AG09319 (cell line): ENCODE measurements at places on chromosomes 1 and 21.

- DNase-seq = no peak
Observed at GRCh38 chr1:113545626-113546025, 155.3 kb downstream of the MAGI3 start.

DNA sequence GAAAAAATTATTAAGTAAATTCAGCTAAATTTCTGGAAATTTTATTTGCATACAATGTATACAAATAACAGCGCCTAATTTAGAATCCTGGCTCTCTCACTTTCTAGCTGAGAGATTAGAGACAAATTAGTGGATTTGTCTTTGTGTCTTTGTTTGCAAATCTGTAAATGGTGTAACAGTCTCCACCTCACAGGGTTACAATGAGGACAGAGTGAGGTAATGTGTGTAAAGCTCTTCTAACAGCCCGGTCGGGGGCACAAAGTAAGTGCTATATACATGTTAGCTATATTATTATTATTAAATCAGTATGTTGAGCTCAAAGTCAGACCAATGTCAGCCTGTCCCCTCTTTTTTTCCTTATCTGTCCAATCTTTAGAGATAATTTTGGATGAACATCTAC, 5.0 kb upstream of the ADAMTSL4 start:
- no peak for DNase-seq

DNA sequence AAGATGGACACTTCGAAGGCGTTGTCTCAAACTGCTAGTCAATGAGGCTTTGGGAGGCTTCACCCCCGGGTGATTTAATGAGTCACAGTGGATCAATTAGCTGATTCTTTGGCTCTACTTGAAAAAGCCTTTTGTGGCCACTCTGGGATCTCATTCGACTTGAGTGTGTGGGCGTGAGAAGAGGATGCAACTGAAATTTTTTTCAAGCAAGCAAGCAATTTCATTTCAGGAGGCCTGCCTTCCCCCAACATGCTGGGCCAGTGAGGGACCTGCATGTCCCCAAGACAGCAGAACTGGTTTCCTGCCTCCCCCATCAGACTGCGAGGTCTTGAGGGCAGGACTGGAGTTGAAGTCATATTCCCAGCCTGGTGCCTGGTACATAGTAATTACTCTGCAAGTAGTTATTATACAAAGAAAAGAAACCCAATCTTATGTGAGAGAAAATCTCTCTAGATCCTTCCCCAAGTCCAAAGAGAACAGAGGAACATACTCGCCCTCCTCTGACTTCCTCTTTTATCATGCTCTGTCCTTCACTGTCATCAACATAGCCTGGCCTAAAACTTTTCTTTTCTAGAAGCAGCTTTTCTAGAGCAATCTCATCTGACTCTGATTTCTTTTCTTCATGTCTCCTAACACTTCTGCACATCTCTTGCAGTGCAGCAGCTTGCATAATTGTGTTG, 22.7 kb downstream of the SYT6 start:
- DNase-seq = no peak

DNA sequence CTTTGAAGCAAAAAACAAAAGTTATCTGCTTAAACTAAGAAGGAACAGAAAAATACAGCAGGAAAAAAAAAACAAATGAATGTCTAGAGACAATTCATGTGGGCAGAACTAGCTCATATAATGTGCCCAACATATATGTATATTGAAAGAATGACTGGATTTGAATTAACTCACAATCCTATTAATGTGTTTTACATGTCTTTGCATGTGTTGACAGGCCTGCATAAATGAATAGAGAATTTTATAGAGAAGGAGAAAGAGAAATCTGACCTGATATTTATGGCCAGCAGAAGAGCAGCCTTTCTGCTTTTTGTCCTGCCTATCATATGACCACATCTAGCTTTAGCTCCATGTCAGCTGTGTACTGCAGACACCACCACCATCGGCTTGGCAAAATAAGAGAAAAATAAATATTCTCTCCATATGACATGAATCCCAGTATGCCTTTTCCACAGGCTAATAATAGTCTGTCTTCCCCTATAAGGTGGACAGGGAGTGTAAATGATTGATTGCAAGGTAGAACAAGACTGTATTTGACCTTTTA, 171.5 kb upstream of the PALMD start:
- DNase-seq = no peak

- no peak for DNase-seq
Observed at GRCh38 chr21:27061770-27062169, 94.9 kb upstream of the ADAMTS5 start.

GRCh38 chr1:85571828-85572227, 8.7 kb upstream of the CCN1 start:
- DNase-seq = no peak

GRCh38 chr1:13535227-13535626, 21.4 kb upstream of the LRRC38 start:
- no peak for DNase-seq

- DNase-seq = no peak
Observed at GRCh38 chr1:87023326-87023725, 108.9 kb downstream of the HS2ST1 start.

GRCh38 chr1:10621906-10622305, 147.2 kb downstream of the PEX14 start:
- DNase-seq = no peak

- no peak for DNase-seq
Observed at GRCh38 chr1:150925080-150925479, 1.1 kb upstream of the SETDB1 start.

GRCh38 chr1:28592321-28593071, 431 bp downstream of the RAB42 start:
- DNase-seq = no peak

DNA sequence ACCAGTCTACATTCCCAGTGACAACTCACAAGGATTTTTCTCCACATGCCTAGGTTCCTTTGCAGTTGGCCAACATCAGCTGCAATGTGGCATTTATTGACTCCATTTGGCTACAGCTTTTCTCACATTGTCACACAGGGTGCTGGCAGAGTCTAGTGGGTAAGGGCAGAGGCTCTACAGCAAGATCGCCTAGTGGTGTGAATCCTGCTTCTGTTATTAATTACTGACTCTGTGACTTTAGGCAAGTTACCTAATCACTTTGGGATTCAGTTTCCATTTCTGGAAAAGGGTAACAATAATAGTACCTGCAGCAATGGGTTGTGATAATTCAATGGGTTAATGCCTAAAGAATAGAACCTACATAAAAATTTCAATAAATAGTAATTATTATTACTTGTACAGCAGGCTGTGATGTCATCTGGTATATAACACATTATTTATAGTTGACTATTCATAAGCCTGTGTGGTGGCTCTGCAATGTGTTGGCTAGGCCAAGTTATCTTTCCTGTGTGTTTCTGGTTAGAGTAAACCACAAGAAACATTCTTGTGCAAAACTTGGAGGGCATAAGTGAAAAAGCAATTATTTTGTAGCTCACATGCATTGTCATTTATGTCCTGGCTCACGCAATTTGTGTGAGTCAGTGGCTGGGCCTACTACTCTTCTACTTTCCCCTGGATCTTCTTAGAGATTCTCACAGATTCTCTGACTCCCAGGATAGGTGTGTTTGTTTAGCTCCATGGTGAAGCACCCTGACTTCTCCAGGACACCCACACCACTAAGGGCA, 59.5 kb downstream of the PTGS2 start:
- DNase-seq = peak; percentile 80

DNA sequence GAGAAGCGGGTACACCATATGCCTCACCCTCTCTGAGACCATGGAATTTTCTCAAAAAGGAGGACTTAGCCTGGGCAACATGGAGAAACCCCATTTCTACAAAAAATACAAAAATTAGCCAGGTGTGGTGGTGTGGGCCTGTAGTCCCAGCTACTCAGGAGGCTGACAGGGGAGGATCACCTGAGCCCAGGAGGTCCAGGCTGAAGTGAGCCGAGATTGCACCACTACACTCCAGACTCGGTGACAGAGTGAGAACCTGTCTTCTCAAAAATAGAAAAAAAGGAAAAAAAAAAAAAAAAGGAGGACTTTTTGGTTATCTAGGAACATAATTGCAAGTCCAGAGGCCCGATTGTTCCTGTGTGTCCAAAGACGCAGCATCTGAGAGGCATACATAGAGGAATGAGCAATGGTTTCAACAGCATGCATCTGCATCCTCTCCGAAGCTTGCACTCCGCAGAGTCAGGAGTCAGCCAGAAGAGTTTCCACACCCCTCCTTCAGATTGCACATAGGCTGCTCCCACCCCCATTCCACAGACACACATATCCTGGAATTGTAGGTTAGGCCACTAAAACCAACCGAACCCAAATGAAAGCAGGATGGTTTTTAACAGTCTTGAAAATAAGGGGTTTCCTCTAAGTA, 2.5 kb upstream of the TBX15 start:
- no peak for DNase-seq

DNA sequence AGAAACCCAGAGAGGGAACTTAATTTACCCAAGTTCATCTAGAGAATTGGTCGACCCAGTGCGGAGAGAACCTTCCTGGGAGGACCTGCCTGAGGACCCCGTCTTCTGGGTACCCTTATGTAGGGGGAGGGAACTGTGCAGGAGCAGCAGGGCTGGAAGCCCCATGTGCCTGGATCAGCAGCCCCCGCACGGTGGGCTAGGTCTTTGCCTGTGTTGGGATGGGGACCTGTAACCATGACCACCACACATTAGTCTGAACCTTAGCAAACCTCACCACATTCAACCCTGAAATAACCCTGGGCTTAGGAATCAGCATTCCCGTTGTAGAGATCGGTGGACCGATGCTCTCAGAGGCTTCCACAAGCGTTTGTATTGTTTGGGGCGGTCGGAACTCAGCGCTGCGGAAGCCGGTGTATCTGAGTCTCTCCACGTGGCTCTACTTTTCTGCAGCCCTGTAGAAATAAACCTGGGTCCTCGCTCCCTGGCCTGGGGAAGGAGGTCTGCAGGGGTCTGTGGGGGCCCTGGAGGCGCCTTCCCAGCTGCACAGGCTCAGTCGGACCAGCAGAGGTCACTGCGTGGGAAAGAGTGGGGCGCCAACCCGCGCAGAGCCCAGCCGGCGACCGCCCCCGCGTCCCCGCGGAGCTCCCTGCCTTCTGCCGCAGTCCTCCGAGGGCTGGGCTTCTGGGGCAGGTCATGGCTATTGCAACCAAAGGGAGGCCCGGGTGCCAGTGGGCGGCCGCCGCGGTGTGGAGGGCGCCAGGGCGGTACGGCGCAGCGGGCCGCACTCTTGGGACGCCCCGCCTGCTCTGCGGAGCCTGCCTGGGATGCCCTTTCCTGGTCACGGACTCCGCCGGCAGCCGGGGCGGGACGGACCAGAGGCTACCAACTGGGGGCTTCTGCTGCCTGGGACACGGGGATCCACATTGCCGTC, 36.2 kb upstream of the KCNA10 start:
- DNase-seq = no peak

DNA sequence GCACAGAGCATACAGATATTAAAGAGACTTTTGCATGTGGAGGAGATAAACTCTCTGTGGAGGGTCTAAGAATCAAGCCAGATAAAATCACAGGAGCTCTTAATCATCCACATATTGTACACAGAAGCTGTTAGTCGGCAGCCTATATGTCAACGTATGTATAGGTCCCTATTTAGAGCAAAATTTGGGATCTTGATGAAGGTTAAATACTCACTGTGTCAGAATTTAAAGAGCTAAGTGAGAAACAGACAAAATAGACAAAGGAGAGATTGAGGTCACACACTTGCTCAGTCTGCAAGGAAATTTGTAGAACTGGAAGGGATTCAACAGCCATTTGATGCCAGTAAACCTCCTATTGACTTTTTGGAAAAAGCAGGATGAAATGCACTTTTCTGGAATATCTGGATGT, 4.1 kb upstream of the IRF2BP2 start:
- no peak for DNase-seq

- DNase-seq = no peak
Observed at GRCh38 chr1:41620365-41621169, 136.1 kb upstream of the EDN2 start.

DNA sequence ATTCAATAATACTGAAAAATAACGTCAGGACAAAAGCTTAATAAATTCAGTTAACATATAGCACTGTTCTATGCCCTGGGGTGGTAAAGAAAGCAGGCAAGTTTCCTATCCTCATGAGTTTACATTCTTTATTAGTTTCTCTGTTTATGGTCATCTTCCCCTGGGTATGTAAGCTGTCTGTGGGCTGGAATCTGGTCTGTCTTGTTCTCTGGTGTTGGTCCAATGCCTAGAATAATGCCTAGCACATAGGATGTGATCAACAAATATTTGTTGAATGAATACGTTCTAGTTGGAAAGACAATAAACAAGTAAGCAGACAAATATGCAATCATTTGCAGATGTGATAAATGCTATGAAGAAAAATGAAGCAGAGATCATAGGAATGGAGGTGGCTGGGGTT, 7.2 kb upstream of the IGSF3 start:
- DNase-seq = no peak

DNA sequence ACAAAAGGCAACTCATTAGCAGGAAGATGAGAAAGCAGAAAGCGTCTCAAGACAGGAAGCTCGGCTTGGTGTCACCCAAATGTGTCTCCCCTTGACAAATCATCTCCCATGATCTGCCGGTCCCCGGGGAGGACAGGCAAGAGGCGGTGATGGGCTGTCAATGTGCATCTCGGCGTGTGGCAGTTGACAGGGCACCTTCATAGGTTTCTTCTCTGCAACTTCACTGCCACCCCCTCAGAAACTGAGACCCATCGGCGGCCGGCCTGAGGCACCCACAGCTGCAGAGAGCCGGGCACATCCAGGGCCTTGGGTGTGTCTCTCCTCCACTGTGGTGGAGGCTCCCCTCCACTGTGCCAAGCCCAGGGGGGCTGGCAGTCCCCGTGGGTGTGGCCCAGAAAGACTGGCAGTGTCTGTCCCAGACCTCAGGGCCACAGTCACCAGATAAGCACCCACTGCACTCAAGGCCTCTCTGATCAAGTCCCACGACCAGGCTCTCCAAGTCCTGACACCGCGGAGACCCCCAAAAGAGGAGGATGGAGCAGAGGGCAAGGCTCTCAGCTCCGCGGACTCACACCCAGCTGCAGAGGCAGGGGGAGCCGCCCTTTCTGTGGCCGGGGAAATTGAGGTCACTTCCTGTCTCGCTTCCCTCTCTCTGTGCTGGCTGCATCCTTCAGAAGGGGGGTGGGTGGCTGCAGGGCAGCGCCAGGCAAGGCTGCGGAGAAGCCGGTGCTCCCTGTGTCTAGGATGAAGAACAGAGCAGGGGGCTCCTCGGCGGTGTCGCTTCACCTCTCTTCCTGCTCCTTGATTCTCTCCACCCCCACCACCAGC, 39.6 kb upstream of the LBR start:
- no peak for DNase-seq

- no peak for DNase-seq
Observed at GRCh38 chr1:53562291-53562980, 103.2 kb downstream of the DMRTB1 start.

GRCh38 chr1:82466416-82466815, 665.7 kb downstream of the ADGRL2 start:
- no peak for DNase-seq

DNA sequence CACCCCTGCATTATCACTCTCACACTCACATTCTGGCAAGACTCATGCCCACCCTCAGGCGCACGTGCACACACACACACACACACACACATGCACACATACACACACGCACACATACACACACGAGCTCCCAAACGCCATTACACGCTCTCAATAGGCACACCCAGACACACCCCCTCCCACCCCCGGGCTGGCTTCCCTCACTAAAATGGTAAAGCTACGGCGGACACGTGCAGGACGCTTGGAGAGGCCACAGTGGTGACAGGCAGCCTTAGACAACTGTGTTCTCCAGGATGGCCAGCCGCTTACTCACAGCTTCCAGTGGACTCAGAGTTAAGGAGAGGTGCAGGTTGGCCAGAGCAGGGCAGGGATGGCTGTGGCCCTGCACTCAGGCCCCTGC, 10.1 kb downstream of the MATN1 start:
- no peak for DNase-seq
